ENCODE measurements at places on chromosomes 5 and 9.

DNA sequence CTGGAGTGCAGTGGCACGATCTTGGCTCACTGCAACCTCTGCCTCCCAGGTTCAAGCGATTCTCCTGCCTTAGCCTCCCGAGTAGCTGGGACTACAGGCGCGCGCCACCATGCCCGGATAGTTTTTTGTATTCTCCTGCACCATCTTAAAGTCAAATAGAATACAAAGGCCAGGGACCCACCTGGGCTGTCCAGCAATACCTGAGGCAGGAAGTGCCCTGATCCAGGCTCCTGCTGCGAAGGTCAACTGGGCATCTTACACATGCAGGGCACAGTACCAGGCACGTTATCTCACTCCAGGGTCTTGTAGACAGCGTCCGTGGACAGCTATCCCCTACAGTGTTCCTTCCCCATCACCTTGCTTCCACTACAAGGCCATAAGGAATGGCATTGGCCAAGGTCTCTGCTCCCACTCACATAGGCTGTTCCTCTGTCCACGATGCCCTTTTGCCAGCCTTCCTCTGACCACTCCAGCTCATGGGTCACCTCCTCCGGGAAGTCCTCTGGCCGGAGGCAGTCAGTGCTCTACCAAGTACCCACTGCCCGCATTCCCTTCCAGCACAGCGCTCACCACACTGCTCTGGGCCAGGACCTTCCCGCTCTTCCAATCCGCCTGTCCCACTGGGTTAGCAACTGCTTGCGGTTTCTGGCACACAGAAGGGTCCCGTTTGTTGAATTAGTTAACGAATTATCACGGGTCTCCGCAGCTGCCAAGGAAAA, 978 bp downstream of the P4HA2 start:
- DNase-seq: no peak
- peaks cover 9% of the 10 kb centered on the region for H3K27me3 ChIP-seq
- peak overlapping the region; percentile 85 for H3K4me3 ChIP-seq
- no peaks in the 10 kb centered on the region for H3K36me3 ChIP-seq
- peaks cover 23% of the 10 kb centered on the region for H3K4me1 ChIP-seq
- H3K27ac ChIP-seq: peak overlapping the region; percentile 79

- DNase-seq: no peak
- H3K27me3 ChIP-seq: no peaks in the 10 kb centered on the region
- no peak overlapping the region for H3K27ac ChIP-seq
- no peak overlapping the region for H3K4me3 ChIP-seq
- H3K4me1 ChIP-seq: peaks cover 24% of the 10 kb centered on the region
Observed at GRCh38 chr5:89315286-89316100, 432.5 kb upstream of the MEF2C start.

- no peak for DNase-seq
- no peak overlapping the region for H3K27ac ChIP-seq
- peaks cover 22% of the 10 kb centered on the region for H3K4me1 ChIP-seq
- no peaks in the 10 kb centered on the region for H3K27me3 ChIP-seq
- peaks cover 36% of the 10 kb centered on the region for H3K36me3 ChIP-seq
Observed at GRCh38 chr5:154862766-154863165, 4.3 kb downstream of the CNOT8 start.

DNA sequence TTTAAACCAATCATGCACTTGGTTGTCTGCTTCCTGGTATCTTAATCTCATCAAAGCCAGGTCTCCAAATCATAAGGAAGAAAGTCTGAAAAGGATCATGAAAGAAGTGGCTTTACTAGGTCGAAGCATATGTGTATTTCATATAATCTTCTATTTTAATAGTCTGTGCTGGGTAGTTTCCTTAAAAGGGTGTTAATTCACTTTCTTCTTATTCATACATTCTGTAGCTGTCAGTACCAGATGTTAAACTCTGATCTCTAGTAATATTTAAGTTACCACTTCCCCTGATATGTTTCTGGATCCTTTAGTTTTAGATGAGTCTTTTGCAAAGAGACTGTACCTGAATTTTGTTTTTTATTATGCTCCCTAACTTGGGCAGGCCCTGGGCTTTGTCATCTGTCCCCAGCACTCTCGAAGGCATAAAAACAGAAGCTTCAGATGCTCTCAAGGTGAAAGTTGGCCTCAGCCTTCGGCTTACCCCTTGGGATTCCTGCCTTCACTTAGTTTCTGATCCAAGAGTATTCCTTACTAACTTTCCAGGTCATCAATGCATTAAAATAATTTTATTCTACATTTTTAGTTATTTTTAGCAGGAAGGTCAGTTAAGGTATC, 15.0 kb upstream of the LNPEP start:
- H3K27me3 ChIP-seq: no peaks in the 10 kb centered on the region
- H3K4me3 ChIP-seq: no peak overlapping the region
- no peak for DNase-seq
- H3K36me3 ChIP-seq: peaks cover 5% of the 10 kb centered on the region

DNA sequence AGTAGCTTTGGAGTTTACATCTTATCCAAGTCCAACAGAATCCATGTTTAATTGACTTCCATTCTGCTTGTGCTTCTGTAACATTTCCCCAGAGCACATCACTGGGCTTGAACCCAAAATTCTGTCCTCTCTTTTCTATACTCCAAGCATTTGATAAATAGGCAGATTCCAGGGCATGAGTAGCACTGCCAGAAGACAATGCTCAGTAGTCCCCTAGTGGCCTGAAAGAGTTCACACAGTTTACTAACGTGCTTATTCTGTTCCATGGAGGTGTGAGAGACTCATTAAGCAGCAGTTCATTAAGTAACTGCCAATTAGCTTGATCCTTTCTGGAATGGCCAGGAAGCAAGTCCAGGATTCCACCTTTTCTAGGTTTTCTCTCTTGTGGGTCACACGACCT, 9.4 kb upstream of the GABRA6 start:
- no peaks in the 10 kb centered on the region for H3K27me3 ChIP-seq
- DNase-seq: no peak
- H3K4me3 ChIP-seq: no peak overlapping the region
- no peak overlapping the region for H3K27ac ChIP-seq
- no peaks in the 10 kb centered on the region for H3K4me1 ChIP-seq

All from type B pancreatic cell (in vitro differentiated cells).